ENCODE measurements at places on chromosomes 7 and 10.

GRCh38 chr7:562789-563628, 43.4 kb upstream of the PDGFA start:
- DNase-seq: no peak

DNA sequence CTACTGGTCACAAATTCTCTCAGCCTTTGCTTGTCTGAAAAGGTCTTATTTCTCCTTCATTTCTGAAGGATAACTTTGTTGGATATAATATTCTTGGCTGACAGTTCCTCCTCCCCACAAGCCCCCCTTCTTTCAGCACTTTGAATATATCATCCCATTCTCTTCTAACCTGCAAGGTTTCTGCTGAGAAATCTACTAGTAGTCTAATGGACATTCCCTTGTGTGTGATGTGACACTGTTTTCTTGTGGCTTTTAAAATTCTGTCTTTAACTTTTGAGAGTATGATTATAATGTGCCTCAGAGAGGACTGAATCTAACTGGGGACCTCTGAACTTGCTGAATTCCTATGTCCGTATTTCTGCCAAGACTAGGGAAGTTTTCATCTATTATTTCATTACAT, 104.3 kb downstream of the RSU1 start:
- DNase-seq: no peak

- no peak for DNase-seq
Measured at GRCh38 chr10:119595134-119595675, 1.6 kb downstream of the TIAL1 start.

DNA sequence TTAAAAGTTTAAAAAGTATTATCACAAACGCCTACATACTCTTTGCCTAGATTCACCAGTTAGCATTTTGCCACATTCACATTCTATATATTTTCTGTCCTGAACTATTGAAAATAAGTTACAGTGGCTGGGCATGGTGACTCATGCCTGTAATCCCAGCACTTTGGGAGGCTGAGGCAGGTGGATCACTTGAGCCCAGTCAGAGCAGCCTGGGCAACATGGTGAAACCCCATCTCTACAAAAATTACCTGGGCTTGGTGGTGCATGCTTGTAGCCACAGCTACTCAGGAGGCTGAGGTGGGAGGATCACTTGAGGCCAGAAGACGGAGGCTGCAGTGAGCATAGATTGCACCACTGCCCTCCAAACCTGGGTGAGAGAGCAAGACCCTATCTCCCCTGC, 5.3 kb downstream of the ARPC1A start:
- no peak for DNase-seq

GRCh38 chr10:68247931-68248330, 16.0 kb upstream of the ATOH7 start:
- no peak for DNase-seq

- no peak for DNase-seq
Measured at GRCh38 chr7:382043-382400, 92.1 kb downstream of the FOXL3 start.

DNA sequence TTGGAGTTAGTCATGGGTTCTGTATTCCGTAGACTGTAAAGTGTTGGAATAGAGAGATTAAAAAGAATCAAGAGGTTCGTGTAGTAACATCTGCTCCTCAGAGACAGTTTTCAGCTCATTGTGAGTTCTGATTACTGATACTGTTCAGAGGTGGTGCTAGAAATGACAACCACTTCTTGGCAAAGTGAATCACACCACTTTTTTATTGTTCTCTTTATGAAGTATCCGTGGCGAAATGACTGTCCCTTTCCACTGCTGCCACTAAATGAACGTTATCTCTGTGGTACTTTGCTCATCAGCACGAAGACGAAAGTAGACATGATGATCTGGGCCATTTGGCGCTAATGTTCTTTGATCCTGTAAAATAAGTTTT, 860 bp downstream of the RPP30 start:
- DNase-seq: no peak

- DNase-seq: no peak
Measured at GRCh38 chr7:30920584-30921539, 9.2 kb downstream of the AQP1 start.

DNA sequence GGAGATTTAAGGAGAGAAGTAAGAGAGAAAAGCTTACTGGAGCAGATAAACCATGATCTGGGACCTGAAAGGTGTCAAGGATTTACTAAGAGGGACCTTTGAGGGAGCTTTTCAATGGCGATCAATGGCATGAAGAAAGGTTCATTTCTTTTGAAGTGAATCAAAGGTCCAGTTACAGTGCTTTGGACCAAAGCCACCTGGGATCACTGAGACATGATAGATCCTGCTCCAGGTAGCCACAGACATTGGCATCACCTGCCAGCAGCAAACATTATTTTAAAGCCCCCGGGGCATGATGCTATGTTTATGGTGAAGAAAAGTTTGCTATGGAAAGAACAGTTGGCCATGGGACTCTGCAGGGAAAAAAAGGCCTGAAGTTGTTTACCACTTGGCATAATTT, 109.4 kb downstream of the SLC25A13 start:
- no peak for DNase-seq

GRCh38 chr7:139708541-139708940, 69.3 kb downstream of the HIPK2 start:
- DNase-seq: peak; percentile 69

DNA sequence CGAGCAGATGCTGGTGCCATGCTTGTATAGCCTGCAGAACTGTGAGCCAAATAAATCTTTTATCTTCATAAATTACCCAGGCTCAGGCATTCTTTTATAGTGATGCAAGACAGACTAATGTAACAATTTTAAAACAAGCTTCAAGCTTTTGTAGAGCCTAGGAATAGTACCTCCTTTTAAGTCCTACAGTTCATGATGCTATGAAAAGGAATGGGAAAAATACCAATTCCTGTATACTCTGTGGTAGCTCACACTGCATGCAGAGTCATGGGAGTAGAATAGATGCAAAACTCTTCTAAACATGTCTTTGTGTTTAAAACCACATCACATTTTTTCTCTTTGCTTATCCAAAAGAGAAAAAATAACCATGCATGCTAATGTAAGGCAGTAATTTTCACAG, 66.6 kb upstream of the WNT16 start:
- DNase-seq: no peak

DNA sequence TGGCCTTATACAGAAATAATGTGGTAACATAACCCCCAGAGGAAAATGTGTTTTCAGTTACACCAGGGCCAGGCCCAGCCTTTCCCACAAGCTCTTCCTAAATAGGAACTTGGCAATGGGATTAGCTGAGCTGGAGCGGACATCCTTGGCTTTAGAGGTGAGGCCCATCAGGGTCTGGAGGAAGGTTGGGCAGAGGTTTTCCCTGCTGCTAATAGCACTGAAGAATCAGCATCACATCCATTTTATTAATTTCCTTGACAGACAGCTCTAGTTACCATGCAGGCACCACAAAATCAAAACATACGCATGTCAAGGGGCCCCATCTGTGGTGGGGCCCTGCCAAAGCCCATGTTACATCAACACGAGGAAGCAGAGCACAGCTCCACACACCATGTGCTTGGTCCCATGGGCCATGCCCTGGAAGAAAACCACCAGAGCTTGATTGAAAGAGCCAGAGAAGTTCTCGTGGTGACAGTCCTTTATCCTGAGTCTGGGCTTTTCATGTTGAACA, 566.6 kb downstream of the KCNMA1 start:
- no peak for DNase-seq

DNA sequence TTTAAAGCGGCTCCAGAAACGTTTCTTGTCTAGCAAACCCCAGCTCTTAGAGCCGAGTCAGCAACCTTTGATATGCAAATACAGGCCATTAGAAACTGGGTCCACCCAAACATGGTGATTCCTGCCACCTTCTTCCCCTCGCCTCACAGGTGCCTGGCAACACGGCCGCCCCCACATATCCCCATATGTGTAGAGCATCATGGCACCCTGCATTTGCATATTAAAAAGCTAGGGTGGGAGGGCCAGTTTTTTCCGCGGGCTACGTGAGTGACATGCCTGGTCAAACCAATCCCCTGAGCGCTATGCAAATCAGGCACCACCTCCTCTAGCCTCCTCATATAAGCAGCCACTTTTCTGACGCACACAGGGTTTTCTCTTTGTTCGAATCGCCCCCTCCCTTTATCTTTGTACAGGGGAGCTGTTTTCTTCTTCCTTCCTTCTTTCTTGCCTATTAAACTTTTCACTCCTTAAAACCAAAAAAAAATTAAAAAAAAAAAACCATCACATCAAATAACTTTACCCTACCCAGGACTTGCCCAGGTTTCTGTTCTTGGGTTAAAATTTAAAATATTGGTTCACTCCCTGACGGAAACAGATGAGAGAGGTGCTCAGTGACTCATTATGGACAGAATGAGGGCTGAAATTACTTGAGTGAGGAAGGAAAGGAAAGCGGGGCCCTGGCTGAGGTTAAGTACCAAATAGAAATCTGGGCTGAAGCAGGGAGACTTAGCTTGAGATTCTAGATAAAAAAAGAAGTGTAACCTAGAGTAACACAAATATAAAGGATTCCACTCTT, 59.8 kb downstream of the COA1 start:
- DNase-seq: no peak

GRCh38 chr7:123360631-123361030, 160.9 kb upstream of the SLC13A1 start:
- no peak for DNase-seq

- DNase-seq: no peak
Measured at GRCh38 chr10:100816671-100817070, 71.3 kb downstream of the PAX2 start.

DNA sequence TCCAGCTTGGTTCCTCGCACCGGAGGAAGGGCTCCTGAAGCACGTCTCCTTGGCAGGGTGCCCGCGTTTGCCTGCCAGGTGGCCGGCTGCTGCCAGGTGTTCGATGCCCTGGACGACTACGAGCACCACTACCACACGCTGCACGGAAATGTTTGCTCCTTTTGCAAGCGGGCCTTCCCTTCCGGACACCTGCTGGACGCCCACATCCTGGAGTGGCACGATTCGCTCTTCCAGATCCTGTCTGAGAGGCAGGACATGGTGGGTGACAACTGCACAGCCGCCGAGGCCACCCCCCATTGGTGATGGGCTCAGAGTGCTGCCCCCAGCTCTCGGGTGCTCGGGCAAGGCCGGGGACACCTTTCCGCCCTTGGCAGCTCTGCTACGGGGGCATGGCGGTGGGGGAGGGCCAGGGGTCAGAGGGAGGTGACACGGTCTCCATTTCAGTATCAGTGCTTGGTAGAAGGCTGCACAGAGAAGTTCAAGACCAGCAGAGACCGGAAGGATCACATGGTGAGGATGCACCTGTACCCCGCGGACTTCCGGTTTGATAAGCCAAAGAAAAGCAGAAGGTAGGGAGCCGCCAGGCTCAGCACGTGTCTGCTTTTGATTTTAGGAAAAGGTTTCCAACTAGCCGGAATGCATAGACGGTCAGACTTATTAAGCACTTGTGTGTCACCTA, 1.1 kb downstream of the ZNF511 start:
- DNase-seq: no peak

DNA sequence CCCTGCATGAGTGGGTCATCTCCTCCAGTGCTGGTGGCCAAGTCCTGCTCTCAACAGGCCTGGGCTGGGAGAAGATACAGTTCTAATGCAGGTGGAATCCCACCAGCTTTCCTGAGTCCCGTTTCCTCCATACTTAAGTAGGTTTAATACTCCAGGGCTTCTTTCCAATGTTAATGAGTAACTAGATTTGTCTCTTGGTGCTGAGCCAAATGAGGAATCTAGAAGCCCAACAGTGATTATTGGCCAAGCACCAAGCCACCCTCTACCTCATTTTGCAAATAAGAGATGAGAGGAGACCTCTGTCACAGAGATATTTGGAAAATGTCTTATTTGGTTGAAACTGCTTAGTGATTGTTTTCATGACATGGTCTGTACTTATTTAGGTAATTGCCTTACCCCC, 37.1 kb downstream of the STARD3NL start:
- no peak for DNase-seq

- no peak for DNase-seq
Measured at GRCh38 chr7:111927353-111928019, 278.7 kb downstream of the DOCK4 start.

DNA sequence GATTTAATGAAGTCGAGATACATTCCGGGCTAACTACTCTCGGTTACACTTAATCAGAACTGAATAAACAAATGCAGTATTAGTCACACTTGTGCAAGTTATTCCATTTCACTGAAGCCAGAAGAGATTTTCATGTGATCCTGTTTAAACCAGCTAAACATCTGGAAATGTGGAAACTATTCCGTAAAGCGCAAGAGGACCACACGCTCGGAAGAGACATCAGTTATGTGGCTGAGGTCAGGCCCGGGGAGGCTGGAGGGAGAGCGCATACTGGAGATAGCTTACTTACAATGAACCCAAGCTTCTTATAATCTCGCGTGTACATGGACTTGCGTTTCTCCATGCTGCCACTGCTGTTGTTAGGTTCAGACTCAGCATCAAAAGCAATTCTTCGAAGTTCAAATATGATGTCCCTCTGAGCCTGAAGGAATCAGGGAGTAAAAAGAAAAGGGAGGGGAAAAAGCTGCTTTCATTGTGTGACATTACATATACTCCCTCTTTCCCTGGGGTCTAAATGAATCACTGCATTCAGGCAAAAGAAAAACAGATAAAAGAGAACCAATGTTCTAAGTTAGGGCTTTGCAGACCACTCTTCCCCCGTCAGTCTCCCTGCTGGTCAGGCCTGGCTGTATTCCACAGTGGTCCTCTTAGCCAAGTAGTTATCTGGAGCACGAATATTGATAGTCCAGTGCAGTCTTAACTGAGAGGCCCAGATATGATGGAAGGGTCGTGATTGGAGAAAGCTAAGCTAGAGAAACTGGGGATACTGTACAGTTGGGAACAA, 237.4 kb downstream of the ELMO1 start:
- DNase-seq: no peak

- DNase-seq: no peak
Measured at GRCh38 chr10:53894145-53894544, 906.9 kb downstream of the PCDH15 start.

GRCh38 chr10:29691564-29692072, 56.8 kb upstream of the SVIL start:
- DNase-seq: no peak

GRCh38 chr7:95800787-95801186, 28.4 kb downstream of the DYNC1I1 start:
- DNase-seq: no peak

DNA sequence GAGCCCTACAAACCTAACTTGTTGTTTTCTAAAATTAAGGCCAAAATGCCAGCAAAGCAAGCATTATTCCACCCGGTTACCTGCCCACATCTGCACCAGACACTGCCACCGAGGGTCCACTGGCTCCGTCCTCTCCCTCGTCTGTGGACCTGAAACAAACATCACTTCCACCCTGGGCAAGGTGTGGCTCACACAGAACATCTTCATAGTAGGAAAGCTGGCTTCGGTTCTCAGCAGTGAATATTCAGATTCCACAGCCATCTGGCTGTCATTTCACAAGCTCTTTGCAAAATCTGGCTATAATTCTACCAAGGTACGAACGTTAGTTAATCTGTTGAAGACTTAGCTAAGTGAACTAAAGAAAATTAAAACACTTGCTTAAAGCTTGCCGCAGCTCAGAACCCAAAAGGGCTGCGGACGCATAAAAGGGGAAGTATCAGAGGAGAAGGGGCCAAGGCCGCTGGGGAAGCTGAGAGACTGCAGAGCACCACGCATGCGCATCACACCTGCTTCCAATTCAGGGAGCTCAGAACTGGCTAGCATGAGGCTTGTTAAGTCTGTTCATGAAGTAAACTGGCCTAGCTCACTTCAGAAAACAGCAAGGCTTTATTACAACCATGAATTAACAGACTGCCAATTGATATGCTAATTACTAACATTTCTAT, 46.1 kb downstream of the PTPRN2 start:
- peak; percentile 85 for DNase-seq

GRCh38 chr7:117383483-117384189, 43.7 kb downstream of the ASZ1 start:
- no peak for DNase-seq

Data from germinal center (tissue), 1 donor.